BJ (cell line): ENCODE measurements at places on chromosomes 7 and 10. TPM values are rescaled to one million over a fixed set of nuclear protein-coding genes. Genes with fewer than 3 reads are reported as not detected.

- no peak for DNase-seq
Measured at GRCh38 chr10:18501198-18501597, 150.2 kb downstream of the NSUN6 start.

DNA sequence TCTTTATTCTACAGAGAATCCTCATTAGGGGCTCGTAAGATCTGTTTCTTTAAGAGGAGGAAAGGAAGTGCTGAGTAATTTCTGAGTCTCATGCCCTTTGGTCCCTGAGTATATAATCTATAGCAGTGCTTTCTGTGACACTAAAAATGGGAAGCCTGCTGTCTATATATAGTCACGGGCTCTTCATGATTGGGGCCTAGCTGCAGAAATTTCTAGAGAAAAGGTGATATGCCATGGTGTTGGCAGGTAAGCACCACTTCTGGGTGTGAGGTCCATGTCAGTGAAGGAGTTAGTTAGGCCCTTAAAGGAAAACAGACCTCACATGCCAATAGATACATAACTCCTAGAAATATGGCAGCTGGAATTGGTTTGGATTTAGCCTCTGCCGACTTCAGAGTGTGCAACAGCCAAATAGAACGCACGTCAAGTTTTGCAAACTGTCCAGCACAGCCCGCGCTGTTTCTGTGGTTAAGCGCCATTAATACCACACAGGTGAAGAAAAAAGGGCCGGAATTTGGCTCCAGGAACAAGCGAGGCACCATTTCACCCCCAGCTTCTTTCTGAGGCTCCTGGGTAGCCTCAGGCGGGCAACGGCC, 123.2 kb downstream of the TACC2 start:
- no peak for DNase-seq

The SNX8 gene
- 36.9 and 62.1 TPM in 2 replicates for polyA plus RNA-seq

GRCh38 chr10:102394801-102395399, 605 bp upstream of the NFKB2 start:
- DNase-seq, result no peak

- no peak for DNase-seq
Measured at GRCh38 chr7:84302949-84303348, 108.4 kb upstream of the SEMA3A start.

- DNase-seq, result no peak
Measured at GRCh38 chr10:100826031-100826651, 80.8 kb downstream of the PAX2 start.

DNA sequence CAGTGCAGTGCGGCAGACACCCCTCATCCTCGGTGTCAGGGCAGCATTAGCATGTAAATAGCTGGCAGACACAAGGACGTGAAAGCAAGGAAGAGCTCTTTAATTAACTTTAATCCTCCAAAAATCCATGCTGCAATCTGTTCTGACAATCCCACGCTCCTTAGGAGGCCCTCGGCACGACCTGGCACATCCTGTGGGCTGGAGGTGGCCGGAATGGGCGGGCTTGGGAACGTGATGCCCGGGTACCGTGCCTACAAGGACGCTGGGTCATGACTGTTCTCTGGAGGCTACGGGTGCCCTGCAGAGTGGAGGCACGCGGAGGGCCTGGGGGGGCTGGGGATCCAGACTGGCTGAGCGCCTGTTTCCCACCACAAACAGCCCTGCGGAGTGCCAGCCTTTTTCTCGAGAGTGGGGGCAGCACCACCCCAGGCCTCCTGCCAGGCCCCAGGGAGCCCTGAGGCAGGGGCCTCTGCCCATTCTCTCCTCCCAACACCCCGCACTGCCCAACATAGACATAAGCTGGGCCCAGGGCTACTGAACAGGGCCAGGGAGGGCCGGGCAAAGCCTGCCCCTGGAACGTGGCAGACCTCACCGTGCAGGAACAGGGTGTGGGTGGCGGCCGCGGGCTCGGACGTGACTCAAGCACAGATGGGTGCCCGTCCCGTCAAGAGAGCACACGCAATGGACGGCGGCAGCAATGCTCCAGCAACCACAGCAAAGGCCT, 189.3 kb downstream of the MAD1L1 start:
- DNase-seq, result no peak

DNA sequence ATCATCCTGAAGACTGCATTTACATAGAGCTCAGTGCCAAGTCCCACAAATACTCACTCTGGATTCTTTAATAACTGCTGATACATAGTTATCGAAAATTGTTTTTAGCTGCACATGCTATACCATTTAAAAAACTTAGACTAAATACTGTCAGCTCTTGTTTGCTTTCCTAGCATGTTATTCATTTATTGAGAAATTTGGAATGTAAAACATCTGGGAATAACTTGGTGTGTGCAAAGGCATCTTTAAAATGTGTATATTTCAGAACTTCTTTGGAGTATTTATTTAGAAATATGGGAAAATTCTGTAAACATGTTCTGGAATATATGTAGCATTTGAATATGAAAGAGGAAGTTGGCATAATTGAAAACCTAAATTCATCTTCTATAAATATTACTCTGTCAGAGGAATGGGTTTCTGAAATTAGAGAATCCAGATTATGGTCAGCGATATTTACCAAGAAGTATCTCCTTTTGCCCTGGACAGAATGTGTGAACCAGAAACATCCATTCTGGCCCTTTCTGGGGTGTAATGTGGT, 119.7 kb downstream of the ARID5B start:
- no peak for DNase-seq

- no peak for DNase-seq
Measured at GRCh38 chr10:6173203-6173602, 29.5 kb upstream of the PFKFB3 start.

The ANKRD30A gene
- not detected in 2 replicates for polyA plus RNA-seq

DNA sequence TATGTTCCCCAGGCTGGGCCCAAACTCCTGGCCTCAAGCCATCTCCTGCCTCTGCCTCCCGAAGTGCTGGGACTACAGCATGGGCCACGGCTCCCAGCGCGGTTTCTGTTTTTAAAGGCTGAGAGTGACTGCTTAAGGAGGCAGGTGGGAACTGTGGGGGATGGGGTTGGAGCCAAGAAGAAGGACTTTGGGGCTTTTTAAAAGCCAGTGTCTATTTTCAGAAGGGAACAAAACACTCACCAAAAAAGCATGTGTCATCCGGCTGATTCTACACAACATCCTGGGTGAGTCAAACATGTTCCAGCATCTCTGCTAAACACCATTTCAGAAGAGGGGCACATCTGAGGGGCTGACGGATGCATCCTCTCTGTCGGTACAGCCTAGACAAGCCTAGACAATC, 824.5 kb downstream of the TYW1 start:
- no peak for DNase-seq

DNA sequence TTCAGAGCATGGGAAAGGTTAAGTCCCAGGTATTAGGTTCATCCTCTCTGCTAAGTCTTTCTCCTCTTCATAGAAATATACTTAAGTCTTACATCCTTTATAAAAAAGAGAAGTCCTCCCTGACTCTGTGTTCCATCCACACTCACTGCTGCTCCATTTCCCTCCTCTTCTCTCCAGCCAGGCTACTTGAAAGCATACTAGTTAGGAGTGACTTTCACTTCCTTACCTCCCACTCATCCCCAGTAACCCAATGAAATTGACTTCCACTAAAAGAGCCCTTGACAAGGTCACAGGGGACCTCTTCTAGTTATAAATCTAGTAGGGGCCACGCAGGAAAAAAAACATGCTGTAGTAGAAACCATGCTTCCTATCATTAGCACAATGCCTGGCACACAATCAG, 133.1 kb upstream of the AGK start:
- DNase-seq, result no peak

GRCh38 chr7:135169964-135170273, 588 bp downstream of the CYREN start:
- no peak for DNase-seq

DNA sequence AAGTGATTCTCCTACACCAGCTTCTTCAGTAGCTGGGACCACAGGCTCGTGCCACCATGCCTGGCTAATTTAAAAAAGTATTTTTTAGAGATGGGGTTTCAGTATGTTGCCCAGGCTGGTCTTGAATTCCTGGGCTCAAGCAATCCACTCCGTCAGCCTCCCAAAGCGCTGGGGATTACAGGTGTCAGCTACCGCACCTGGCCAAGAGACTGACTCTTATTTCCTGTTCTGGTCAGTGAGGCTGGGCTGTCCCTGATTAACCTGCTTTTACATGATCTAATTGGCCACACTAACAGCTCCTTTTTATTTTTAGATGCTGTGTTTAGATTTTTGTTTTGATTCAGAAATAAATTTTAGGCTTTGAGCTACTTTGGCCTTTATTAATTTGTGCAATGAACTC, 203.9 kb downstream of the NXPH1 start:
- DNase-seq, result no peak

GRCh38 chr7:11727864-11728263, 104.1 kb downstream of the THSD7A start:
- peak; percentile 9 for DNase-seq

GRCh38 chr10:131689954-131690757, 210.7 kb upstream of the PPP2R2D start:
- no peak for DNase-seq

- DNase-seq, result no peak
Measured at GRCh38 chr7:70673778-70674570, 458.0 kb upstream of the GALNT17 start.

The ASAH2B gene
- 2.7 and 6.1 TPM in 2 replicates for polyA plus RNA-seq

DNA sequence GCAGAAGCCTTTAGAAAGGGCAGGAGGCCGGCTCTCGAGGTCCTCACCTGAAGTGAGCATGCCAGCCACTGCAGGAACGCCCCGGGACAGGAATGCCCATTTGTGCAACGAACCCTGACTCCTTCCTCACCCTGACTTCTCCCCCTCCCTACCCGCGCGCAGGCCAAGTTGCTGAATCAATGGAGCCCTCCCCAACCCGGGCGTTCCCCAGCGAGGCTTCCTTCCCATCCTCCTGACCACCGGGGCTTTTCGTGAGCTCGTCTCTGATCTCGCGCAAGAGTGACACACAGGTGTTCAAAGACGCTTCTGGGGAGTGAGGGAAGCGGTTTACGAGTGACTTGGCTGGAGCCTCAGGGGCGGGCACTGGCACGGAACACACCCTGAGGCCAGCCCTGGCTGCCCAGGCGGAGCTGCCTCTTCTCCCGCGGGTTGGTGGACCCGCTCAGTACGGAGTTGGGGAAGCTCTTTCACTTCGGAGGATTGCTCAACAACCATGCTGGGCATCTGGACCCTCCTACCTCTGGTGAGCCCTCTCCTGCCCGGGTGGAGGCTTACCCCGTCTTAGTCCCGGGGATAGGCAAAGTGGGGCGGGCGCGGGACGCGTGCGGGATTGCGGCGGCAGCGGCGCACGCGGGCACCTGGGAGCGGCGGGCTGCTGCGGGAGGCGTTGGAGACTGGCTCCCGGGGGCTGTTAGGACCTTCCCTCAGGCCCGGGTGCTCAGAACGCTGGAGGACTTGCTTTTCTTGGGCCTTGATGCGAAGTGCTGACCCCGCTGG, at the start of gene FAS:
TSS of gene FAS (plus strand) at position 415 of the 777 bp plus-strand sequence. CDS start at position 494, 79 bp downstream.
- DNase-seq, result no peak

DNA sequence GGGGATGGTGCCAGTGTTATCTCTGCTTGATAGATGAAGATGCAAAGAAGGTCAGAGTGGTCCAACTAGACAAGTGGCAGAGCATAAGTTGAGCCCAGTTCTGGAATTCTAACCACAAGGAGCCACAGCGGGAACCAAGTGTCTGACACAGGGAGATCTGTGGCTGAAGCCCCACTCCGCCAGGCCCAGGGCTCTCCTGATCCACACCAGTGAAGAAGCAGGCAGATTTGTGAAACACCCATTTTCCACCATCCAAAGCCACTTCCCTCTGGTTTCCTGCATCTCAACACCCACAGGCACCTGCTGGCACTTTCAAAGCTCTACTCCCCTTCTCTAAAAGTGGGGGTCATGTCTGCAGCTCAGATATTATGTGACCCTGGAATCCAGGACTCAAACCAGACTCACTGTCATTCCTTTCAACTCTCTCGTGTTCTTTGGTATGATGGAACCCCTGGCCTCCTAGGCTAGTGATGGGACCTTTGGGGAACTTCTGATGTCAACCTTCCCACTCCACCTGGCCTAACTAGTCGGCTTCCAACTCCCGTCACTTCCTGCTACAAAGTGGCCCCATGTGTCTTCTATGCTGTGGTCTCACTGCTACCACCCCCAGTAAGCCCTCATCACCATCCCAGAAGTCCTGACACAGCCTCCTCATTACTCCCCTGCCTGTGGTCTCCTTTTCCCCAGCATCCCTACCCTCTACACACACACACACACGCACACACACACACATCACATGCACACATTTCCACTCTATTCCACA, 177.6 kb downstream of the GRID1 start:
- DNase-seq, result no peak

- no peak for DNase-seq
Measured at GRCh38 chr10:79391231-79392019, 44.2 kb downstream of the PPIF start.

- DNase-seq, result peak; percentile 61
Measured at GRCh38 chr7:114789871-114790311, 132.0 kb upstream of the MDFIC start.

- DNase-seq, result no peak
Measured at GRCh38 chr10:131790021-131790420, 110.8 kb upstream of the PPP2R2D start.

The TEX47 gene
- not detected in 2 replicates for polyA plus RNA-seq

GRCh38 chr10:86681047-86681446, 12.7 kb downstream of the LDB3 start:
- DNase-seq, result no peak

The MALRD1 gene
- polyA plus RNA-seq, result not detected in 2 replicates

- no peak for DNase-seq
Measured at GRCh38 chr10:7170626-7171322, 240.1 kb downstream of the SFMBT2 start.

GRCh38 chr10:114095559-114096337, 52.1 kb downstream of the ADRB1 start:
- no peak for DNase-seq

DNA sequence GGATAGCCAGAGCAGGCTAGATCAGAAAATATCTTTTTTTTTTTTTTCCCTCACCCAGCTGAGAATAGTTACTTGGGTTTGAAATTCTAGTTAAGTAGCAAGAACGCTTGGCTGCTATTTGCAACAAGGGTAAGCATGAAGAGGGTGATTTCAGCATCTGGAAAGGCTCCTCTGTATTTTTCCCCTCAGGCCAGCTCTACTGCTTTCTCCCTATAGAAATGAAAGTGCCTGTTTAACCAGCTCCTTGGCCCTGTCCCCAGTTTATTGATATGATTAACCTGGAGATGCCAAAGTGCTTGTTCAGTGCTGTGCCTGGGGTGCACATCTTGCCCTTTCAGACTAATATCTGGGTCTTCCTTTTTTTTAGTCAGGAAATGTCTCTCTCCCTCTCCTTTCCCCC, 37.1 kb downstream of the AP3M1 start:
- DNase-seq, result no peak

The PON1 gene
- polyA plus RNA-seq, result not detected in 2 replicates

- no peak for DNase-seq
Measured at GRCh38 chr7:107596881-107597581, 17.0 kb downstream of the BCAP29 start.

The VKORC1L1 gene
- polyA plus RNA-seq, result 11.7 and 21.1 TPM in 2 replicates

- no peak for DNase-seq
Measured at GRCh38 chr7:38477333-38477732, 153.8 kb downstream of the AMPH start.

The GPRIN2 gene
- polyA plus RNA-seq, result 0.04 TPM in 1 of 2 replicates, not detected in the other

The PALD1 gene
- polyA plus RNA-seq, result 0.01 and 0.10 TPM in 2 replicates

DNA sequence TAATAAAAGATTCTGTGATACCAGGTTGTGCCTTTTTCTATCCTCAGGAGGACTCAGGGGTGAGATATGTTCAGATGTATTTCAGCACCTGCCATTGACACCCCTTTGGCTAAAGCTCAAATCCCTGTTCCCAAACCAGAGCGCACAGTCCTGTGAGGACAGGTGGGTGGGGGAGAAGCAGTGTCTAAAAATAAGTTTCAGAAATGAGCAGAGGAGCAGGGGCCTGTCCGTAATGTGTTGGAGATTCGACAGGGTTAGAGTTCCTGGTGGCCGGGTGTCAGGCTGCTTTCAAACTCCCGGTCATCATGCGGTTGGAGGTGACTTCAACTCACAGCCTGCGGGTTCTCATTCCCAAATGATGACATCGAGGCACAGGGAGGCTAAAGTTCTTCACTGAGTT, 211.5 kb downstream of the KLF6 start:
- DNase-seq, result no peak

The NUTM2A gene
- 0.36 and 0.70 TPM in 2 replicates for polyA plus RNA-seq
